ENCODE measurements at places on chromosomes 3 and 15. TPM values are rescaled to one million over a fixed set of nuclear protein-coding genes. Genes with fewer than 3 reads are reported as not detected.

The GLCE gene
- polyA plus RNA-seq = 47.3 TPM

The CCDC54 gene
- 0.10 TPM for polyA plus RNA-seq

The AP3B2 gene
- polyA plus RNA-seq = 5.1 TPM

The NANOGP8 gene
- 0.21 TPM for polyA plus RNA-seq

The IGSF10 gene
- polyA plus RNA-seq = 2.1 TPM

The COLQ gene
- 4.4 TPM for polyA plus RNA-seq

The GRIP2 gene
- polyA plus RNA-seq = 0.97 TPM

The KPNA1 gene
- polyA plus RNA-seq = 39.9 TPM

The MAP1A gene
- 8.9 TPM for polyA plus RNA-seq

The DNAH1 gene
- polyA plus RNA-seq = 8.6 TPM

The ZNF148 gene
- polyA plus RNA-seq = 48.7 TPM

The ZNF35 gene
- polyA plus RNA-seq = 10.3 TPM

The PLSCR2 gene
- polyA plus RNA-seq = 0.61 TPM

The ITIH1 gene
- polyA plus RNA-seq = not detected

The RYR3 gene
- 7.2 TPM for polyA plus RNA-seq

The U2SURP gene
- 160 TPM for polyA plus RNA-seq

The B4GALT4 gene
- 34.6 TPM for polyA plus RNA-seq

The LMCD1 gene
- polyA plus RNA-seq = 33.0 TPM

The ROBO1 gene
- 111 TPM for polyA plus RNA-seq

The IL5RA gene
- 0.80 TPM for polyA plus RNA-seq

The MTMR10 gene
- polyA plus RNA-seq = 59.5 TPM

The GRM2 gene
- 0.68 TPM for polyA plus RNA-seq
